ENCODE measurements at places on chromosomes 11 and 22.

- DNase-seq, result peak; percentile 40
Measured at GRCh38 chr11:96200243-96200642, 142.8 kb downstream of the MAML2 start.

DNA sequence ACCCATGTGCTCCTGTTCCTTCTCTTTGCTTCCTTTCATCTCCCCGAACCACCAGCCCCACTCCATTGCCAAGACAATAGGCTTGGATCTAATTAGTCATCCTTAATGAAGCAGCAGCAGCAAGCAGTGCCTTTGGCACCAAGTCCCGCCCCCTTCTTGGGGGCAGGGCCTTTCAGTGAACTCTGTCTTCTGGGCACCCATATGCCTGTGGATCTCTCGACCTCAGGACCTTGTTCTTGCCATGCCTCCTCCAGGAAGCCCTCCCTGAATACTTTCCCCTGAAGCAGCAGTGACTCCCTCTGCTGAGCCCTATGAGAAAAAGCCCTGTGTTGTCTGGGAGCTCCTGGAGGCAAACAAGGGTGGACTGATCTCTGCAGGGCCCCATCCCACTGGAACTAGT lies 32.1 kb downstream of the ARHGEF17 start:
- DNase-seq, result no peak

GRCh38 chr11:9380773-9381172 lies 3.7 kb upstream of the IPO7 start:
- peak; percentile 31 for DNase-seq

DNA sequence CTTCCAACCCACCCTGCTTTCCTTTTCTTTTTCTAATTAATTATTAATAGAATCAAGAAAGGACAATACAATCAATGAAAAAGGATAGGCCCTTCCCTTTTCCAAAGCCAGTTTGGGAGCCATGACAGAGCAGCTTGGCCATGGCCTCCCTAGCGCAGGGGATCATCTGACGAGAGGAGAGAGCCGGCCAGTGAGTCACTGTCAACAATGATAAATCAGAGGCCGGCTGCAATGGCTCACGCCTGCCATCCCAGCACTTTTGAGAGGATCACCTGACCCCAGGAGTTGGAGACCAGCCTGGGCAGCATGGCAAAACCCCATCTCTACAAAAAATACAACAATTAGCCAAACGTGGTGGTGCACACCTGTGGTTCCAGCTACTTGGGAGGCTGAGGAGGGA lies 27.5 kb upstream of the KRTAP5-7 start:
- DNase-seq, result no peak

DNA sequence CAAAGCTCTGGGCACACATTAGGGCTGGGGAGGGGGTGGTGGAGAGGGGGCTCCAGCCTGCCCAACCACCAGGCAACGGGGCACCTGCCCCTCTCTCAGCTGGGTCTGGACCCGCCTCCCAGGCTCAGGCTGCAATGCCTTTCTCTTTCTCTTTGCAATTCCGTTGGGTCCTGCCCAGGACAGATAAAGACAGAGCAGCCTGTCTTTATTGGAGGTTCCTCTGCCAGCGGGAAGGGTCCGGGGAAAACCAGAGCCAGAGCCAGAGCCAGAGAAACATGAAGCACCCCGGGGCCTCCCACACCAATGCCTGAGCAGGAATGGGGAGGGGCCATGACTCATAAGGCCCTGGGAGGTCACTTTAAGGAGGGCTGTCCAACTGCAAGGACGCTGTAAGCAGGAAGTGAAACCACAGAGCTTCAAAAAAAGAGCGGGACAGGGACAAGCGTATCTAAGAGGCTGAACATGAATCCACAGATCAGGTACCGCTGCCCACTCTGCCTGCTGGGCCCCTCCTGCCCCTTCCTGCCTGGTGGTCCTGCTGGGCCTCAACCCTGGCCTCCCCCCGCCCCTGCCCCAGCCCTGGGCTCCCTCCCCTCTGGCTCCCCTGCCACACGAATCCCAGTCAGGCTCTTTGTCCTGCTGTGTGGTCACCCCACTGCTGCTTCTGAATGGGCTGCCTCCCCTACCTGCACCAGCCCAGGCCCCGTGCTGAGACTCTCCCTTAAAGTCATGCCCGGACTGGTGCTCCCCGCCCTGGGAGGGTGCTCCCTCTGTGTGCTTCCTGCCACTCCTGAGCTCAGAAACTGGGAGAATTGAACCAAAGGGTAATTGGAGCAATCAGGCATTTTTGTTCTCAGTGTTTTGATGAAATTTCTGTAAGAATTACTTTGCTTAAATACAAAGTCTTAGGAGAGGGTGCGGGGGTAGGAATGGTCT lies at the start of gene APOBEC3B:
Gene APOBEC3B (plus strand): TSS at position 356 of the 936 bp plus-strand sequence. CDS start 107 bp downstream, at position 463.
- DNase-seq, result peak; percentile 98

GRCh38 chr11:45071232-45071631 lies 75.2 kb upstream of the PRDM11 start:
- no peak for DNase-seq

- DNase-seq, result peak; percentile 60
Measured at GRCh38 chr22:37270928-37271650, 11.2 kb upstream of the CYTH4 start.

DNA sequence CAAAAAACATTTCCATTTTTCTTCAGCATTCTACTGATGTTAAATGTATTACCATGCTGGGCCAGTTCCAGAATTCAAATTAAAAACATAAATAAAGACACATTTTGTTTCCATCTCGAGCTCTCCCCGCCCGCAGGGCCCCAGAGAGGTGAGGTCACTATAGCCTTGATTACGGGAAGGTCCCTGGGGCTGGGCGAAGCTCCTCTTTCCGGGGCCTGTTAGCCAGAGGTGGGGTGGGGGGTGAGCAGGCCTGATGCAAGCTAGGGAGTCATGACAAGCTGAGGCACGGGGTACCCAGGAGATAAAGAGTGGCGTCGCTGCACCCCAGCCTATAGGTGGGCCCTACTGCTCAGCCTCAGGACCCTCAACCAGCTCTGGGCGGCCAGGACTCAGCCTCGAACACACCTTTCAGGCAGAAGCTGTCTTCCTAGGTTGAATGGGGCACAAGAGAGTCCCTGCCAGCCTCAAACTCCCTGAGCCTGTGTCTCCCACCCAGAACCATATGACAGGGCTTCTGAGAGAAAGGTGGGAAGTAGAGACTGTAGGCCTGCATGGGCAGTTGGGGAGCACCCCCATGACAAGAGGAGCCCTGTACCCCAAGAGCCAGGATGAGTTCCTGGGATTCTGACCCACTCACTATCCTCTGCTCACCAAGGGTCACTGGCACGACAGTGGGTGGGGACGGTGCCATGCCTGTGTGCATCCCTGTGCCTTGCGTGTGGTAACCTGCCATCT lies 34.8 kb downstream of the KCNQ1OT1 start:
- DNase-seq, result peak; percentile 80
